ENCODE measurements at places on chromosomes 16 and 17.

- no peak for DNase-seq
Measured at GRCh38 chr16:77624085-77624484, 98.2 kb upstream of the NUDT7 start.

DNA sequence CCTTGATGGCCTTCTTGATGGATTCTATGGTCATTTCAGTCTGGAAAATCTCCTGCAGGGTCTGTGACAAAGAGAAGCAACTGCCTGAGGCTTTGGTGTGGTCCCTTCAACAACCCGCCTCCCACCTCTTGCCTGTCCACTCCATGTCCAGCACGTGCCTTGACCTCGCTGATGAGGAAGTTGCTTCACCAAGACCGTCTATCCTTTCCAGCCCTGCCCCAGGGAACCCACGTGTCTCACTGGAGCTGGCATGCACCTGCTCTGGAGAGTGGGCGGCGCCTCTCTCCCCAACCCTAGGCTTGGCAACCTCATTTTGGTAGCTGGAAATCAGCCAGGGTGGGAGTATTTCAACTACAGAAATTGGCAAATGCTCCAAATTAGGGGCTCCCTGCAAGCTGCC, 32.6 kb downstream of the TEKT3 start:
- DNase-seq, result no peak

GRCh38 chr17:8900626-8901585, 33.4 kb upstream of the PIK3R6 start:
- no peak for DNase-seq

DNA sequence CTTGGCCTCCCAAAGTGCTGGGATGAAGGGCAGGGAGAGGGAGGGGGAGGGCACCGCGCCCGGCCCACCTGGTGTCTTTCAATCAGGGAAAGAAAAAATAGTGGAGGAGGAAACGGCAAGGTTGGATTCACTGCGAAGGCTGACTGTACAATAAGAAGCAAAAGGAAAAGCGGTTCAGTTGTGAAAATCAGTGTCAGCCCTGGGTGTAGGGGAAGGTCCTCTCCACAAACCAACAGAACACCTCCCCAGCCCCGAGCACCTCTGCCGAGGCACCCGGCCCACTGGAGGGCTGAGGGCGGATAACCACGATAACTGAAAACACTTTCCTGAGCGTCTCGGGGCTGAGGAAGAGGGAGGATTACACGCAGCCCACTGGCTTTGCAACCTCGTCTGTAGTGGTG, 1.4 kb upstream of the SPG7 start:
- DNase-seq, result no peak

DNA sequence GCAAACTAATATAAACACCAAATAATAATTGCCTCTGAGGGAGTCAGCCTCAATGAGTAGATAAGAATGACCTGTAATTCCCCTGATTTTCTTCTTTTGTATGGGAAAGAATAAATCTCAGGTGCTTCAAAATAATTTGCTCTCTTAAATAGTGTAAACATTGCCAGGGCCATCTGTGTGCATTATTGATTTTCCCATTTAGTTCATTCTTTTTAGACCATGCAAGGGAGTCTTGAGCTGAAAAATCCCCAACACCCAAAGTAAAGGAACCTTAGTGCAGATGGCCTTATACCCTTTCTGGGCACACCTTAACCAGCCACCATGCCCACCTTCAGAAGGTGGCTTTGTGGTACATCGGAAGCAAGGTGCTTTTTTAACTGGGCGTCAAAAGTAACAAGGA, 267.2 kb downstream of the TMEM114 start:
- no peak for DNase-seq

- no peak for DNase-seq
Measured at GRCh38 chr17:66416207-66416940, 114.0 kb downstream of the PRKCA start.

GRCh38 chr17:8125947-8126490, 2.1 kb upstream of the HES7 start:
- no peak for DNase-seq

- DNase-seq, result no peak
Measured at GRCh38 chr16:77158293-77158692, 32.7 kb upstream of the MON1B start.

- no peak for DNase-seq
Measured at GRCh38 chr17:74520790-74521480, 10.3 kb downstream of the CD300LB start.

DNA sequence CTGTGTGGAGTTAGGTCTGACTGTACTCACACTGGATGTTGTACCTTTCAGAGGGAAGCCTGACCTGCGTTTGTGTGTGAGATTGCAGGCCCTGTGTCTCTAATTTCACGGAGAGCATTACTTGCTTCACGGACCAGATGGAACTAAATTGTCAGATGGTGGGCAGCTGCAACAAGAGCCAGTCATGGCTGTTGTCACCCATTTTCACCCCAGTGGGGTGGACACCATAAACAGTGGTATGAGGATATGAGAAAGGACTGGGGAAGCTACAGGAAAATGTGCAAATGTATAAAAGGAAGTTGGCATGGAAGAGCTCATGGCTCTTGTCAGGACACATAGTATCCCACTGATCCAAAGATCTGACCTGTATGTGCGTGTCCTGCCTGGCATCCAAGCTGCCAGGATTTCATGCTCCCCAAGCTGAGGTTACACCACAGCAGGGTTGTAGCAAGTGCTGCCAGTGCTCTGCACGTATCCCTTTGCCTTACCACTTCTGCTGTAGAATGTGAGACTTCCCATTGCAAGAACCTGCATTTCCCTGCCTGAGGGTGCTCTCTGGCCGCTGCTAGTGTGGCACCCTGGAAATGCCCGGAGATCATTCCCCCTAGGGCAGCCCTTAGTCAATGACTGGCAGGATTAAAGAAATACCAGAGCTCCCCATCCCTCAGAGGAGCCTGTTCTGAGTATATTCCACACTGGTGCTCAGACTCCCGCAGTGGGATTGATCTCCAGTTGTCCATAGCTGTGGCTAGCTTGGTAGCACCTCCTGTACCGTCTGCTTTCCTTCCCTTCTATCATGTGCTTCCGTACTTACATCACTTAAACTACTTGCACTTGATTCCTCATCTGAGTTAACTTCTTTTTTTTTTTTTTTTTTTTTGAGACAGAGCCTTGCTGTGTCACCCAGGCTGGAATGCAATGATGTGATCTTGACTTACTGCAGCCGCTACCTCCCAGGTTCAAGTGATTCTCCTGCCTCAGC, 70.4 kb upstream of the TANC2 start:
- DNase-seq, result no peak

GRCh38 chr17:13962716-13963240, 106.5 kb upstream of the COX10 start:
- DNase-seq, result no peak

DNA sequence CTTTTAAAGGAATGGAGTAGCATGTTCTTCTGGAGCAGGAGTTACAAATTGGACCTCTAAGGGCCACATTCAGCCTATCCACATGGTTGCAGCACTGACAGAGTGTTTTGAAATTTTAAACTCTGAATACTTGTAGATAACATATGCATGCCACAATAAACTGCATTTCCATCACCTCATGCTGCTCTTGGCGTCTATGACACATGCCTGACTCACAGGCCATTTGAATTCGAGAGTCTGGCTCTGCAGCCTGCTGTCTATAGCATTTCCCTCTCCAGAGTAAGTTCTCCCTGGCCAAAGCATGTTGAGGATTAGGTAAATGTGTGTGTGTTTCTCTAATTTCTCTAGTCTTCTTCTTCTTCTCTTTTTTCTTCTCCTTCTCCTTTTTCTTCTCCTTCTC, 28.7 kb upstream of the MYOCD start:
- peak; percentile 99 for DNase-seq

DNA sequence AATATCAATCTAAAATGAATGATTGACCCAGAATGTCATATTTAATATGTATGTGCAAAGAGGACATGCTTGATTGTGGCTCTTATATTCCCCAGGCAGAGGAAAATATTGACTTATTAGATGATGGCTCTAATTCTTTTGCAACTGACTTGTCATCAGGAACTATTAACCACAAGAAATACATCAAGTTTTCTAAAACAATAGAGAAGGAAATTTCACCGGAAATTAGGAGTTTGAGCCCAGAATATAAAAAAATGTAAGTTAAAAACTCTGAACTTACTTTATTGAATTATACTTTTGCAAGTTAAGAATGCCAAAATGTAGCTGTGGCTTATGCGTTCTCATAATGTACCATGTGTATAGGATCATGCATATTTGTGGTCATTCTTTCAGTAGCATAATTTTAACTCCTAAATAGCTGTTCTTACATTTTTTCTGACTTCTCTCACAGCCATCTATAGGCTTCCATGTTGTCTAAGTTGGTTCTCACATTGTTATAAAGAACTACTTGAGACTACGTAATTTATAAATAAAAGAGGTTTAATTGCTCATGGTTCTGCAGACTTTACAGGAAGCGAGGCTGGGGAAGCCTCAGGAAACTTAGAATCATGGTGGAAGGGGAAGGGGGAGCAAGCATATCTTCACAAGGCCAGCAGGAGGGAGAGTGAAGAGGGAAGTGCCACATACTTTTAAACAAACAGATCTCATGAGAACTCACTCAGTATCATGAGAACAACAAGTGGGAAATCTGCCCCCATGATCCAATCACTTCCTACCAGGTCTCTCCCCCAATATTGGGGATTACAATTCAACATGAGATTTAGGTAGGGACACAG, 11.6 kb downstream of the EFCAB13 start:
- no peak for DNase-seq

GRCh38 chr16:6374821-6375220, 957.8 kb upstream of the RBFOX1 start:
- no peak for DNase-seq

- DNase-seq, result no peak
Measured at GRCh38 chr16:11586378-11586855, 302 bp downstream of the LITAF start.

Data from brain microvascular endothelial cell (primary cell).